ENCODE measurements at places on chromosomes 11 and 22.

- no peak for DNase-seq
Measured at GRCh38 chr11:88680806-88681205, 343.3 kb upstream of the CTSC start.

DNA sequence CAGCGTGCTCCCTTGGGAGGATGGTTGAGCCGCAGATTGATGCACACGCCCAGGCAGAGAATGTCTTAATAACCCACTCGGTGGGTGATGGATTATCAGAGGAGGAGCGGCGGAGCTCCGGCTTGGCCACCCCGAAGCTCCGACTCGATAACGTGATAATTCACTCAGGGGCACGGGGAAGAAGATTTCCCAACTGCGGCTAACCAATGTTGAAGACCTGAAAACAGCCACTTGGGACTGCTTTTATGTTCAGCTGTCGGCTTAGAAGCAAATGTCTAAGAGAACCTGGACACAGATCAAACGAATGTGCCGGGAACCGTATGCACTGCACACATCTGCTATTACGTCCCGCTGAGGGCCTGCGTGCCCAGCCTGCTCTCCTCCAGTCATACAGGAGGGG is 206.8 kb upstream of the CADM1 start:
- no peak for DNase-seq

DNA sequence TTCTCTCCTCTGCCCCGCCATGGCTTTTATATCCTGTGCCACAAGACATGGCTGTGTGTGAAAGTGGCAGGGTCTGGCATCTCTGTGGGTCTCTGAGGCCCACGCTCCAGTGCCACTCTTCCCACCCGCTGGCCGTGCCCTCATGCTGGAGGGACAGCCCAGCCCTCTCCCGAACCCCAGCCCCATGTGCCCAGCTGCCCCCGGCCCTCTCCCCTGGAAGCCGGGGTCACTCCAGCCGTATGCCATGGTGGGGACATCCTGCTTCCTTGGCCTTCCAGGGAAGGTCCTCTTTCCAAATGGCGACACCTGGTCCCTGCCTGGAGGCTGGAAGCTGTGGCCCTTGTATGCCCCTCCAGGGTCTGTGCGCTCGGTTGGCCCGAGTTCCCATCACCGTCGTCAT is 63.3 kb upstream of the PPP6R3 start:
- no peak for DNase-seq

- DNase-seq = no peak
Measured at GRCh38 chr11:27285761-27286160, 77.3 kb downstream of the CCDC34 start.

GRCh38 chr22:40741116-40741515 is 61.8 kb downstream of the MCHR1 start:
- DNase-seq = no peak

DNA sequence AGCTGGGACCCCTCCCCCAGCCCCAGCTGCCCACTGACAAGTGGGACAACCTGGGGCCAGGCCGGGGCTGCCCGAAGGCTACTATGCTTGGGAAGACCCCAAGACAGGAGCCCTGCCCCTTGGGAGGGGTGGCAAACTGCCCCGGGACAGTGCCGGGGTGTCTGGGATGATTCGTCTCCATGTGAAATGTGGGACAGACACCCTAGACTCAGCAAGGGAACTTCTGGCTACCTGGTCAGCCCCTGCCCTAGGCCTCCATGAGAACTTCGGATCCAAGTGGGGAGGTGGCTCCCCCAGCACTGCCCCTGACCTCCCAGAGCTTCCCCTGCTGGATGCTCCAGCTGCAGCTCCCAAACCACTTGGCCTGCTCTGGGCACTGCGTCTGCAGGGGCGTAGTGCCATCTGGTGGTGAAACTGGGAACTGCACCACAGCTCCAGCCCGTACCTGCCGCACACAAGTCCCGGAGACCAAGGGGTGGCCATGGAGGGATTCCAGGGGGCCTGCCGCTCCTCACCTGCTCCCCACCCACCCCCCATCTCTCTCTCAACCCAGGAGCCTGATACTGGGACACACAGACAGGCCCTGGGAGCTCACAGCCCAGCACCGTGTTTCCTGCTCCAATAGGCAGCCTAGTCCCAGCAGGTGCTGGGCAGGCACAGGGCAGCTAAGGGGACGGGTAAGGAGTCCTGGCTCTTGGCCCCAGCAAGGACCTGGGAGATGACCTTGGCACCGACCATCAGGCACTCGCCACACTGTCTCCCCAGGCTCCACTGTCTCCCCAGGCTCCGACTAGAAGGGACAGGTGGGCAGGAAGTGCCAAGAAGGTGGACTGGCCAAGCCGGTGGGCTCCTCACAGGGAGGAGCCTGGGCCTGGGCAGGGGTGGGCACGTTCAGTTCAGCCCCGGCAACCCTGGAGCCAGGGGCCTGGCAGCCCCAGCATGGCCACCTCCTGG is 194.1 kb downstream of the IGLL1 start:
- peak; percentile 75 for DNase-seq

DNA sequence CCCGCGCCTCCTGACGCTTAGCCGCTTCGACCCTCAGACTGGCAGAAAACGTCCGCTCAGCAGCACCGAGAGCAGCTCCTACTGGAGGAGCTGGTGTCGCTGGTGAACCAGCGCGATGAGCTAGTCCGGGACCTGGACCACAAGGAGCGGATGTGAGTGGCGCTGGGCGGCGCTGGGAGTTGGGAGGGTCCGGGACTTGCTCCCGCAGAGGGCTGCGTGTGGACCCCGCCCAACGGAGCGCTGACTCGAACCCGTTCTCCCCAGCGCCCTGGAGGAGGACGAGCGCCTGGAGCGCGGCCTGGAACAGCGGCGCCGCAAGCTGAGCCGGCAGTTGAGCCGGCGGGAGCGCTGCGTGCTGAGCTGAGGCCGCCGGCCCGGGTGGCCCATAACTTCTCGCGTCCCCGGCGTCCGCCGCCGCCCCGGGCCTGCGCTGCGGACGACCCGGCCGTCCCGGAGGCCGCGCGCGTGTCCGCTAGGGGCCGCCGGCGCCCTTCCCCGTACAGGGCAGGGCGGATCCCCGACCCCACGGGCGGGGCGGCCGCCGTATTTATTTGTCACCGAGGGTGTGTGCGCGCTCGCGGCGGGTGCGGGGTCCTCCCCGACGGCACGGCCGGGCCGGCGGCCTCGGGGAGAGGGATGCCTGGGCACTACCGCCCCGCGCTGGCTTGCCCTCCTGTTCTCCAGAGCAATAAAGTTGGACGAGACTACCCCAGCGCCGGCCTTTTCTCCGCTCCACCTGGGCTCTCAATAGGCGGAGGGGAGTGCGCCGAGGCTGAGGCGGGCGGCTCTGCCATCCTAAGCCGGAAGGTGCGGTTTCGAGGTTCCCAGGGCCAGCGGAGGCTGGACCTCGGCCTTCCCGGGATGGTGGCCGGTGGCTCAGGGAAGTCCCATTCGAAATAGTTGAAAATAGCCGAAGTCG is 3.4 kb downstream of the KCNK7 start:
- DNase-seq = no peak
